ENCODE measurements at places on chromosomes 11 and 22. TPM values are rescaled to one million over a fixed set of nuclear protein-coding genes. Genes with fewer than 3 reads are reported as not detected.

SYTL2 gene
- 26.4 TPM for total RNA-seq

GRCh38 chr22:23556026-23556620, 24.0 kb downstream of the IGLL1 start:
- DNase-seq: no peak

NRXN2 gene
- total RNA-seq: 0.70 TPM

MMP7 gene
- not detected for total RNA-seq

DNA sequence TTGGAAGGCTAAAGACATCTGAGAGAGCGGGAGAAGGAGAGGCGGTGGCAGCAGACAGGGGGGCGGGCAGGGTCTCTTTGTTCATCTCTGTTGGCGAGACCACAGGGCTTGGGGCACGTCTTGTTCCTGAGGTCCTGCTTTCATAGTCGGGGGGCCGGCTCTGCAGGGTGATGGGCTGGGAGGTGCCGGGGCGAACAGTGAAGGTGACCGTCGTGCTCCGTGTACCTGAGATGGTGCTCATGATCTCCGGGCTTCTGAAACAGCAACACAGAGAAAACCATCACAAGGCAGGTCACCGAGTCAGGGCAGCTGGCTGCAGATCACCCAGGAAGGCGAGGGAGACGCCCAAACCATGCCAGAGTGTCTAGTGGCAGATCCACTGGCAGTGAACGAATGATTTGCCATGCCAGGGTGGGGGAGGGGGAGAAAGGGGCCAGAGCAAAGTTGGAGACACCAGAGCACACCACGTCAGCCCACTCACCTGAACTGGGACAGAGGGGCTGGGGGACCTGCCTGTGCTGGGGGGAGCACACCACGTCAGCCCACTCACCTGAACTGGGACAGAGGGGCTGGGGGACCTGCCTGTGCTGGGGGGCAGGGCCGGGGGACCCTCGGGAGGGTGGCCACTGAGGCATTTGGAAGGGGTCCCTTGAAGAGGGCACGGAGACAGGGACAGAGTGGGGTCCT, 75.0 kb downstream of the CTTN start:
- DNase-seq: no peak

GRCh38 chr11:89021339-89021738, 44.4 kb downstream of the GRM5 start:
- no peak for DNase-seq

GRCh38 chr11:36148701-36149100, 140.5 kb downstream of the COMMD9 start:
- no peak for DNase-seq

DNA sequence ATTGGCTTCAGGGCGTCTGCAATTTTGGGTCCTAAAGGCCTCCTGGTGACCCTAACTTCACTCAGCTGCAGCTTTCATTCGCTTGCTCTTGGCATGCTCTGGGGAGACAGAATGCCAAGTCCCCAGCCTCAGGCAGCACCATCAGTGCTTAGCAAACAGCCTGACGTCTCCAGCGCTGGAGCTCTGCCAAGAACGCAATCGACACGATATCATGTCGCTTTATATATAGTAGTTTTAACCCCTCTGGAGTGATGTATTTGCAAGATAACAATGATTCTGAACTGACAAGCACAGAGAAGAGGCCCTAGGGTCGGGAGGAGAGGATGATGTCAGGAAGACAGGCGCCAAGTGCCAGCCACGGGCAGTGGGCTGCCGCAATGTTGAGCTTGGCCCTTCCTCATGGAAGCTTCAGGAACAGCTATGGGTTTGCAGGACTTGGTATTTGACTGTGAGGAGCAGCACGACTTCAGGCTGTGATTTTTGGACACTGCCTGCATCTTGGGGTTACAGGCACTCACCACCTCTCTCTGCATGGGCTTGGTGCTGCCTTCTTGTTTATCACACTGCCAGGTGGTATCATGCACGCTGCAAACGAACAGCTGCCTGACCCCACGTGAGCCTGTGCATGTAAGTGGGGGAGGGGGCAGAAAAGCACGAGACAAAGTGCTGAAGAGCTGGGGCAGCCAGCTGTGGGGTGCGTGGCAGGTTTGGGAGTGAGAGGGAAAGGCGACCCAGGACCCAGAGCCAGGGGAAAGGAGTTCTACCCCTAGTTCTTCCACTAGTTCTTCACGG, 26.1 kb downstream of the B3GAT1 start:
- DNase-seq: no peak

DNA sequence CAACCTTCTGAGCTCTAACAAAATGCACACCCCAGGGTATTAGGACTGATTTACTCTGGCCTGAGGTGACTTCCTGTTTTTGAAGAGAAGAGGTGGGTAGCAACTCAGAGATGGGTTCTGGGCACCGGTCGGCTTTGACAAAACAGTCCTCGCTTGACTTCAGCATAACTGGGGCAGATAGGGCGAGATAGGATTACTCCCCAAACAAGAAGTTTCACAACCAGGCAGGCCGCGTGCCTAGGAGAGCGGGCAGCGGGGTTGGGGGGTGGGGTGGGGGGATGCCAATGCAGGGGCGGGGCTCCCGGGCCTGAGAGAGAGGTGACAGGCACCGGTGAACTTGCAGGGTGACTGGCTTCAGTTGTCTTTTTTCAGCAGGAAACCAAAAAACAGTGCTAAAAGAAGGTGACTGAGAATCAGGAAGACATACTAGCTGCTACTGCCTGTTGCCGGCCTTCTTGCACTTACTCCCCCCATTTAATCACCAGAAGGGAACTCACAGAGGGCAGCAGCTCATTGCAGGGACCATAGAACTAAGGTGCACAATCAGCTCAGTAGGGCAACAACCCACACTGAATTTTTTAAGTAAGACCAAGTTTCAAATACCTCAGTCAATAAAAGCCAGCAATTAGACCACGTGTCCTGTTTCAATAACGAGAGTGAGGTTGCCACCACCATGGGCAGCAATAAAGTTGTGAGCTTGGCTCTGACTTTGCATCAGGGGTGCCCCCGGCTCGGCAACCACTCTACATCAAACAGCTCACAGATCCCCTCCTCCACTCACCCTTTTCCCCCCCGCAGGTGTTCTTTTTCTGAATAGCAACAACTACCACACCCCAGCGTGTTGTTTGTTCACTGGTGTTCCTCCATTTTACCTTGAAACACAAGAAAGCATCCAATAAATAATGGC, 37.2 kb upstream of the ETS1 start:
- peak; percentile 48 for DNase-seq

MRPL40 gene
- total RNA-seq: 16.0 TPM

- no peak for DNase-seq
These were observed 19.9 kb upstream of the USP47 start for GRCh38 chr11:11821899-11822298.

DNA sequence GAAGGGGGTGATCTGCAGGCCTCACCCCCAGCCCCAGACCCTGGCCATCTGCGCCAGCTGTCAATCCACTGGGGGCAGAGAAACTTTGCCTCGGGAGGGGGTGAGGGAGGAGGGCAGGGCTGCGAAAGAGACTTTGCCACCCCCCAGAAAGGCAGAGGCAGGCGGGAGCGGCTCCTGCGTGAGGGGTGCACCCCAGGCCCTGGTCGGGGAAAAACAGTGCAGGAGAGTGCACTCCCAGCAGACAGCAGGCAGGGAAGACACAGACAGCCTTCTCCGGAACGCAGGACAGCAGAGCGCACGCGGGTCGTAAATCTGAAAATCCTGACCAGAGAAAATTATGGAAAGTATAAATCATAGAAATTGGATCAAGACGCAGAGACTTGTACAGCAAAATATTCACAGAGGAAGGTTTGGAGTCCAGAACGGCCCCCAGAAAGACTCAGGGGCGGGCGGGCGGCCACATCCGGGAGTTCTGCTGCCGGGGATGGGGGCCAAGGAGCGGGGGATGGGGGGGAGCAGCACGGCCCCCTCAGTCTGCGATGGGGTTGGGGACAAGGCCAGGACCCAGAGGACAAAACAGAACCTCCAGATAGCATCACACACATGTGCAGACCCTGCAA, 8.0 kb upstream of the MRPL23 start:
- no peak for DNase-seq

DNA sequence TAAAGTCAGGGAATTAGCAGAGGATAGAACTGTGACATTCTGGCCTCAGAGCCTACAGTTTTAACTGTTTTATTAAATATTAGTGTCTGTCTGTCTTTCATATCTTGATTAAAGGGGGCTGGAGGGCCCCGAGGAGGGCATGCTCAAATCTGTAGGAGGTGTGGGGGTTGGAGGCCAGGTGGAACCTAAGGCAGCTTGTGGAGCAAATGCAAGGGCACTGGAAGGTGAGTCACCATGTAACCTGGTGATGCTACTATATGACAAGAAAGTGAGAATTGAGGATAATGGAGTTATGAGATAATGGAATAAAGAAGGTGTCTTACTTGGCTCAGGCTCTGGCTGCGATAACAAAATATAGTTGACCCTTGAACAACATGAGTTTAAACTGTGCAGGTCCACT, 27.3 kb upstream of the TMEM86A start:
- DNase-seq: no peak

- no peak for DNase-seq
These were observed 20.1 kb upstream of the MCHR1 start for GRCh38 chr22:40659166-40659565.

VEGFB gene
- 76.0 TPM for total RNA-seq

TBC1D22A gene
- 67.8 TPM for total RNA-seq

DNA sequence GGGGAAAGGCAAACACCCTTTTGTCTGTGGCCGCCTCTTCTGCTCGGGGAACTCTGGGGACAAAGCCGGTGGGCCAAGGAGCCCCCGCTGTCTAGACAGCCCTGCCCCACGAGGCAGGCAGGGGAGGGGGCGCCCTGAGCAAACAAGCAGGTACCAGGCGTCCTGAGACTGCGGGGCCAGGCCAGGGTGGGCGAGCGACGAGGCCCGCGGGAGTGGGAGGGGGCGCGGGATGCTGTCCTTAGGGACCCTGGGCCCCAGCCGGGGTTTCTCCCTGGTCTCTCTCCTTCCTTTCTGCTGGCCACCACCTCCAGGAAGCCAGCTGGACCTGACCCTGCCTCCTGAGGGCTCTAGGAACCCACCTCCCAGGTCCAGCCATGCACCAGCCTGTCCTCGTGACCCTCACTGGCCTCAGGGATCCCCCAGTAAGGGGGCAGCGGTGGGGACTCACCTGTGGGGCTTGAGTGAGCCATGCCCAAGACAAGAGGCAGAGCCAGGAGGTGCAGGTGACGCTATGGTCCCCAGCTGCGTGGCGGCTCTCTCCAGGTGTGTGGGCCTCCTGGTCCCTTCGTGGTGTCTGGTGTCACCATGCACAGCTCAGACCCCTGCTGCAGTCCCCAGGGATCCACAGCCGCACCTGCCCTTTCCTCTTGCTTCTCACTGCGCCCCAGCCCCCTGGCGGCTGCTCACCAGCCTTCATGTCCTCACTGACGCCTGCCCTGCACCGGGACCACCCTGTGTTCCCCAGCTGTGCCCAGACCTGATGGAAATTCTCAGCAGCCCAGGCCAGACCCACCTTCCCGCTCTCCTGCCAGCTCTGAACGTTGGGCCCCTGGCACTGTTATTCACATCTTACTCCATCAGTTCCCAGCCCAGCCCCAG, 26.5 kb upstream of the MUC5AC start:
- DNase-seq: no peak

DNA sequence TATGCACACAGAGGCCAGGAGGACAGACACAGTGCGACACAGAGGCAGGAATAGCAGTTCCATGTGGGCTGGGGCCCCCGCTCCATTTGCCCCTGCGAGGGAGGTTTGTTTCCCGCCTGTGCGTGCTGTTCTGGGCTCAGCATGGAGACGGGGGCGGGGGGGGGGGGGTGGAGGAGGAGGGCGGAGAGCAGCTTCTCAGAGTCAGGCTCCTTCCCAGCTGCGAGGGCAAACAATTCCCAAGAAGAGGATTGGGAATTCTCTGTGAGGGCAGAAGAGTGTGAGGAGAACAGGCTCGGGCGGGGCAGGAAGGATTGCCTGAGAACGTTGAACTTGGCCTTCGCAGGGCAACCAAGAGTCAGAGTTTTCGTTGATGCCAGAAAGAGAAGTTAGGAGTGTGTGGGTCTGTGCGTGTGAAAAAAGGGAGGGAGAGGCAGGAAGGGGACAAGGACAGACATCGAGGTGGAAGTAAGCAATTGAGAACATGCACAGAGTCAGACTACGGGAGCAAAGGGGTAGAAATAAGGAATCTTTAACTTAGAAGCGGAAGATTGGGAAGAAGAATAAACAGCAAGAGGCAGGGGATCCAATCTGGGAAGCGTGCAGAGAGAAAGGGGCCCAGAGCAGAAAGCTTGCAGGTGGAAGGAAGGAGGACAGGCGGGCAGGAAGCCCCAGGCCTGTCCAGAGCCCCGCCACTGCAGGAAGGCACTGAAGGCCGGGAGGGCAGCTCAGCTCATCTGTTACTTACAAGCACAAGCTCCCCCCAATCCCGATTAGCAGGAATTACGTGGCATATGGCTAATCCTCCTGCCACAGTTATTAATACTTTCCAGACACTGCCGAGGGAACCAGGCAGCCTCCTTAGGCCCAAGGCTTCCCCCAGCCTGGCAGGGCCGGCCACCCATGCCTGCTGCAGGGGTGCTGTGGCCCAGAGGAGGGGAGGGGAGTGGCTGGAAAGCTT, 15.6 kb upstream of the JAM3 start:
- no peak for DNase-seq

DNA sequence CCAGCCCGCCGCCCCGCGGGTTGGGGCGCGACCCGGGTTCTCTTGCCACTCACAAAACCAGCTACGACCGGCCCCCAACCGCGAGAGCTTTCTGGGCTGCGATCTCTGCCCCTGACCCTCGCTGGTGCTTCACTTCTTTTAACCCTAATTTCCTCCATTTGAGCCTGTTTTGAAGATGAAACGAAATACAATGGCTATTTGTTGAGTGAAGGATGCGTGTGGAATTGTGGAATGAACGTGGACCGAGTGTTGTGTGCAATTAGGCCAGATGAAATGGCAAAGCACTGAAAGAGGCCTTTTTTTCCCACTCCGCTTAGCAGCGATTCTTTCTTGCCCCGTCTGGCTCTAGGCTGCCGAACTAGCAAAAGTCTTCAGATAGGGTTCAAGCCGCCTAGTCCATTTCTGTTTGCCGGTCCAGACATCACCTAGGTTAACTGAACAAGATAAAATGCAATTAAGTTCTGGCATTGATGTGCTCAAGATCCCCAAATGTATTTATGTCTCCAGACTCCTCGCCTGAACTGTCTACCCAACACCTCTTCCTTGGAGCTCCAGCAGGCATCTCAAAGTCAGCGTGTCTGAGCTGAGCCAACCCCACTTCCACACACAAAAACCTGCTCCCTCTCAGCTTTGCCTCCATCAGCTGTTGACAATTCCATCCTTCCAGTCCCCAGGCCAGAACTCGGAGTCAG, 471 bp upstream of the TMEM184B start:
- no peak for DNase-seq

DNA sequence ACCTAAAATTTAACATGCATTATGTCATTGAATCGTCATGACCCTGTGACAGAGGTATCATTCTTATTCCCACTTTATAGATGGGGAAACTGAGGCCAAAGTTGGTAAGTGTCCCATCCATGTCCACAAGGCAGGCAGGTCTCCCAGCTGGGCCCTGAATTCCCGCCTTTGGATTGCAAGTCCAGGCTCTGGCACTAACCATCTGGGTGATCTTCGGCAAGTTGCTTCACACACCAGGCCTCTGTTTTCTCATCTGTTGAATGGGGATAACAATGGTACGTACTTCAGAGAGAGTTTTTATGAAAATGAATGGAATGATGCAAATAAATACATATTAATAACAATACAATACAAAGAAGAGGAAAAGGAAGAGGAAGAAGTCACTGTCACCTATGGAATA, 3.4 kb downstream of the CRYBB3 start:
- DNase-seq: no peak

- DNase-seq: no peak
These were observed 22.5 kb downstream of the ABTB2 start for GRCh38 chr11:34335331-34335730.

GRCh38 chr22:33049119-33049729, 9.0 kb downstream of the SYN3 start:
- DNase-seq: peak; percentile 23

GRCh38 chr22:20519558-20519957, 12.1 kb downstream of the MED15 start:
- DNase-seq: no peak

All from T-cell (primary cell).